ENCODE measurements at places on chromosomes 6 and 20.

DNA sequence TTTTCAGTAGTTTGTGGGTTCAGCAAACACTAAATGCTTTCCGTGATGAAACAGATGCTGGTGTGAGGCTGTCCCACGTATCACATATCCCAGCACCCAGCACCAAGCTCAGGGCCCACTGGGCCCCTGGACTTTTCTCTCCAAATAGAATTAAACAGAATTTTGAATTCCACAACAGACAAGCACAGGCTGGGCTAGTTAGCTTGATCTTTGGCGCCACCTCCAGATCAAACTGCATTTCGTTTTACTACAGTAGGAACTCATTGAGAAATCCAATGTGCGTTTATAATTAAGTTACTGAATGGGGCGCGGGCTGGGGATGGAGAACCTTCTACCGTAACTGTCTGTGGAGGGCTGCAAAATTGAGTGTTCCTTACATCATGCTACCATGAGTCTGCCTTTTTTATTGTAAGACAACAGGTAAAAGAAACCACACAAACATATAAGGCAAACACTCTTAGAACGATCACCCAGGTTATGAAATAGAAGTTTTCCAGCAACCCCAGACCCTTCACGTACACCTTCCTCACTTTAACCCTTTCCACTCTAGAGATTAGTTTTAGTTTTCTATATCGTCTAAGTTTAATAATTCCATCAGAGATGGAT is 107.8 kb downstream of the ZFP64 start:
- DNase-seq: no peak

GRCh38 chr20:51420111-51420510 is 122.4 kb downstream of the NFATC2 start:
- no peak for DNase-seq

DNA sequence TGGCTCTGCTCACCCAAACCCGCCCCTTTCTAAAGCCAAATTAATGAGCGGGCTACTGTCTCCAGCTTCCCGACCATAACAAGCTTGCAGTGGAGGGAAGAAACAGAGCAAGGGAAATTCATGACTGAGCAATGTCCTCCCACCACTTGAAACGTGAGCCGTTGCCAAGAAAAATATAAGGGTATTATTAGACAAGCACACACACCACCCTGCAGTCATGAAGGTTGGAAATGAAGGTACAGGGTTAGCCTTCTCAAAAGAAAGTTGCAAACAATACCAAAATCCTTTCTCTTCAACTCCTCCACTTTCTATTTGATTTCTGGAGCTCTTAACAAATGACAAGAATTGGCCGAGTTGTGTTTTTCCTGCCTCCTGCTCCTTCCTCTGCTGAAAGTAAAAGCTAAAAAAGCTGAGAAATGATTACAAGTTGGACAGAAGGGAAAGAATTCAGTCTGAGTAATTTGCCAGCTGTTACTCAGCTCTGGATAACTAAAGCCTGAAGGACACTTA is 151.1 kb upstream of the B3GAT2 start:
- no peak for DNase-seq

GRCh38 chr6:32713241-32713640 is 27.9 kb upstream of the HLA-DQA2 start:
- DNase-seq: no peak

- no peak for DNase-seq
Observed at GRCh38 chr6:67190733-67191132, 1444.3 kb upstream of the ADGRB3 start.

DNA sequence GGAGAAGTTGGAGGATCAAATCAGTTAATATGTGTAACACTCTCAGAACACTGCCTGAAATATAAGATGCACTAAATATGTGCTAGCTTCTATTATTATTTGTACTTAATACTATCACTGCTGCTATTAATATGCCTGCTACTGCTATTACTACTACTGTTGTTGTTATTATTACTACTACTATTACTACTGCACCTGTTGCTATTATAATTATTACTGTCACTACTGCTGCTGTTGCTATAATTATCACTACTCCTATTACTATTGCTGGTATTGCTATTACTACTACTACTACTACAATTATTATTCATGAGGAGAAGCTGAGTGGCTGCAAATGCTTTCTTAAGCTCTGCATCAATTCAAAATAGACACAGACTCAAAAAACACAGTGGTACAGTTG is 16.7 kb upstream of the SSTR4 start:
- DNase-seq: no peak

DNA sequence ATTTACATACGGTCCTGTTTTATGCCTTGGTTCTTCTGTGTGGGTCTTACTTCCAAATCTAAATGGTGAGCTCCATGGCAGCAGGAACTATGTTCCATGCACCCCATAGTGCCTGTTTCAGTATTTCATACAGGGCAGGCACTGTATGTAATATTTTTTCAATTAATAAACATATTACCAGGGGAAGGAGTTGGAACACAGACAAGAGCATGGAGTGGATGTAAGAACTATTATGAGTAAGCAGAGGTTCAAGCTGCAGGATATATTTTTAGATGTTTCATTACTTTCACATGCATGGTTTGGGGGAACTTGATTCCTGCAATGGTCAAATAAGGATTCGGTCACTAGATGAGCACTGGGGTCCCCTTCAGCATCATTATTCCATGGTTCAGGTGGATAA is 108.3 kb downstream of the KIF13A start:
- DNase-seq: no peak

GRCh38 chr6:81634155-81634880 is 118.2 kb downstream of the TENT5A start:
- DNase-seq: no peak

DNA sequence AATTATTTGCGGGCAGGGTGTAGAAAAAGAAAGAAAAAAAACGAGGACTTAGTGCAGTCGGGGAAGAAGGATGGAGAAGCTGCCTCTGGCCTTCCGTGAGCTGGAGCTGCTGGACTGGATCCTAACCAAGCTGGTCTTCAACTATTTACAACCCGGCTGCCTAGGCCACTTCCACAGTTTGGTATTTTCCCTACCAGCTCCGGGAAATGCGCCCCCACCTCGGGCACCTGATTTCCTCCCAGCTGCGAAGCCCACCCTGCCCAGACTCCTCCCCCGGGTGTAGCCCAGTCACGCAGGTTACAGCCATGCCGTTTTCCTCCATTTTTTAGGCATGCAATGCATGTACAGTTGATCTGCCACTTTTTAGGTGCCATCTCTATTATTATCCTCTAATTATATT is 21.2 kb downstream of the THEMIS start:
- no peak for DNase-seq

GRCh38 chr6:151675746-151676459 is 131.6 kb upstream of the ESR1 start:
- DNase-seq: peak; percentile 48

- DNase-seq: no peak
Observed at GRCh38 chr6:19320111-19320581, 517.0 kb upstream of the ID4 start.

- no peak for DNase-seq
Observed at GRCh38 chr6:122821095-122821494, 32.0 kb downstream of the SMPDL3A start.

GRCh38 chr20:38217791-38218565 is 42.6 kb downstream of the KIAA1755 start:
- no peak for DNase-seq

GRCh38 chr6:2016040-2016439 is 229.4 kb downstream of the GMDS start:
- DNase-seq: no peak

GRCh38 chr6:136289327-136289578 is 393 bp downstream of the BCLAF1 start:
- peak; percentile 93 for DNase-seq

GRCh38 chr20:55649254-55649653 is 356.1 kb downstream of the CBLN4 start:
- no peak for DNase-seq

GRCh38 chr6:168095716-168096250 is 16.8 kb upstream of the FRMD1 start:
- no peak for DNase-seq

GRCh38 chr6:157268835-157269234 is 54.5 kb downstream of the TMEM242 start:
- DNase-seq: no peak

DNA sequence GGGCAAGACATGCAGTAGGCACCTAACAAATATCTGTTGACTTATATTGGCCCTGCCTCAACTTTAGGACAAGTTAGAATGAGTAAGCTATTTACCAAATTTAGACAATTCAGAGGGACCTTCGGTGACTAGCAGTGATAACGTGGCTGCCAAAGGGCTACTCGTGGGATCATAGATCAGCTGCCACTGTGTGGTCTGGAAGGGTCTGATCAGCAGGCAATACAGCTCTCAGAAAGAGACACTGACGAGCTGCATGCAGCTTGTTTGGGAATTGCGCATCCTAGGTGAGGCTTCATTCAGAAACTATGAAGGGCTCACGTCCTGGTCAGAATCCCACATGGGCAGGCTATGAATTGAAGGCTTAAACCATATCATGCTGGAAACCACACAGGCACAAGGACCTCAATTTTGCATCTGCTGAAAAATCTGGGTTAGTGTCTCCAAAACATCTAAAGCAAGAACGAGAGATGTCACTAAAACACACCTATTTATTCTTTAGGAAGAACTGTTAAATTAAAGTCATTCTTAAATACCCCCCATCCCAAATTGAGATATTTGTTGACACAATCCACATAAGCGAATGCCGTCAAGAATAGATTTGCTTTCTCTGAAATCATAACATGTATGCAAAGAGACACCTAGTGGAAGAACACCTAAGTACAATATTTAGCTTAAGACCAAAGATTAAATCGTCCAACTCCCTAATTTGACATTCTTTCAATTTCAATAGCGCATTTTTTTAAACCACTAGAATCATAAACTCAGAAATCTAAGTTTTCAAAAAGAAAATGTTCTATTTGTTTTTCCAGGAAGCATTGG is 79.6 kb downstream of the IPCEF1 start:
- DNase-seq: peak; percentile 44

- no peak for DNase-seq
Observed at GRCh38 chr6:121652726-121653623, 217.5 kb downstream of the GJA1 start.

DNA sequence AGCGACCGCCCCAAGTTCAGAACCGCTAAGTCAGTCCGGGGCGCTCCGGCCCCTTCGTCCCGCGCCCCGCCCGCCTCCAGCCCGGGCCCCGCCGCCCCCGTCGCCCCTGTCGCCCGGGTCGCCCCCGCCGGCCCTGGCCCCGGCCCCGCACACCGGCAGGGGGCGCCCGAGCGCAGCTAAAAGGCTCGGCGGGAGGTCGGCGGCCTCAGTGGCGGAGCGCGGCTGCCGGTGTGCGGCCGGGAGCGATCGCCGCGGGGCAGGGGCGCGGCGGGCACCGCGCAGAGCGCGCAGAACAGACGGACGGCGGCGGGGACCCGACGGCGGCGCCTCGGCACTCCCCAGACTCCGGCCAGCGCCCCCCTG is at the start of gene FNDC1:
Gene FNDC1, plus strand, starts transcription at position 208 of the 363 bp plus-strand sequence. CDS start 197 bp downstream, outside the sequence.
- no peak for DNase-seq

DNA sequence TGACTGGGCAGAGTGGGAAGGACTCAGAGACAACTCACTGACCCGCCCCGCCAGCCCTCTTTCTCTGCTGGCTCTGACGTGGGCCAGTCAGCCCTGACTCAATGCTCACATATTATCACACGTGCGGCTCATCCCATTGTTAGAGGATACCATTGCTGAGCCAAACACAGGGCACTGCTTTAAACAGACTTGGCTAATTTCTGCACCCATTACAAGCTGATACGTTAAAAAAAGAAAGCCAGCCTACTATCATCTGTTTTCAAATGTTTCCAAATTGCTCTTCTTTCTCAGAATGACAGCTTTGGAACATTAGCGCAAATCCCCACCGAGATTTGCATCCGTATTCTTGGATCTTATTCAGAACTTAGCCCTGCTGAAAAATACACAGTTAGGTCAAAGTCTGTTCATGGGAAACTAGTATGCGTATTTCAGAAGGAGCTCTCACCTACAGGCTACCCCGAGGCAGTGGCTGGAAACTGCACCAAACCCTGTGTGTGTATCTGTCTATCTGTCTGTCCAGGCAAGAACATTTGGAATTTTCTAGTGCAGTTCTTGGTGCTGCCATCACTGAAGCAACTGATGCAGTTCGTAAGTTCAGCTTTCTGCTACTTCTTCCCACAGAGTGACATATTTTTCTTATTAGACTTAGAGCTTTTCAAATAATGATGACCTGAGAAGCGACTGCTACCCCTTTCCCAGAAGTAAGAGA is 32.8 kb downstream of the RAMACL start:
- DNase-seq: no peak

DNA sequence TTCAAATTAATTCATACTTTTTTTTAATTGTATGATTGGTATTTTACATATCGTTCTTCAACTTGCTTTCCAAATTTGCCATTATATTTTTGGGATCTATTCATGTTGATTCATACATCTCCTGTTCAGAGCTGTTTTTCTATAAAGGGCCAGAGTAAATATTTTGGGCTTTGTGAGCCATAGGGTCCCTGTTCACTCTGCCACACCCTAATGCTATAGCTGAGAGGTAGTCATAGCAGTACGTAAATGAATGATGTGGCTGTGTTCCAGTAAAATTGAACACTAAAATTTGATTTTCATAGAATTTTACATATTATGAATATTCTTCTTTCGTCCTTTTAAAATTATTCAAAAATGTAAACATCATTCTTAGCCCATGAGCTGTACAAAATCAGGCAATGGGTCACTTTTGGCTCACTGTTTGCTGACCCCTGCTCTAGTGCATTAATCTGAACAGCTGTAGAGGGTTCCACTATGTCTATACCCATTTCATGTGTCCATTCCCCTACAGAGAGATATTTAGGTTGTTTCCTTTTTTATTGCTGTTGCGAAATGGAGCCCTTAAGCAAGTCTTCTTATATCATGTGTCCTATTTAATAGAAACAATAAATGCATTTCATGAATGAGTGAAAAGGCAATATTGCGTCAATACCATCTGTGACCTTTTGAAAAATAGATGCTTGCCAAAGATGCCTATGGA is 136.4 kb upstream of the SALL4 start:
- DNase-seq: no peak

DNA sequence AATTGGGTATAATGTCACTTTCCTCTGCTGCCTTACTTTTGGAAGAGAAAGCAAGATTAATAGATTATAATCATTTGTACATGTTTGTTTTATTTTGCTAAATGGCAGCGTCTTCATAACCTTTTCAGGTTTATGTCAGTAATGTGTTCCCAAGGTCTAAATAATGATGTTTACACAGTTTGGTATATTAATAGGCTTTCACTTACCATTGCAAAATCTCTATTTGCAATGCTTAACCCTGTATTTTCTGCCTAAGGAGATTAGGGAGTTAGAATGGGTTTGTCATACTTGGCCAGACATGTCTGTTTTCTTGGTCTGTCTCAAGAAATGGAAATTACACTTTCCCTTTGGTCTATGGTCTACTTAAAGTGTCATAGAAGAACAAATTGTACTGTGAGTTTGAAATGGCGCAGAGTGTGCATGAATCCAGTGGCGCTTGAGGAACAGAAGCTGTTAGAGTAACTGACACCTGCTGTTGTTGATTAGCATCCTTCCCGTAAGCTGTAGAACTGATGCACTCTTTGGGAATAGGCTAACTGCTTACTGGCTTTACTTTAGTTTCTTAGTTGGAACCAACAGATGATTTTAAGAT is 261.1 kb downstream of the SAMD5 start:
- DNase-seq: no peak
